Activated CD4-positive, CD25-positive, alpha-beta regulatory T cell treated with anti-CD3 and anti-CD28 coated beads, Interleukin-2, amount 50 U/mL, for 16 hours (primary cell): ENCODE measurements at places on chromosomes 1 and 21.

GRCh38 chr1:103156966-103157365, 48.6 kb upstream of the COL11A1 start:
- DNase-seq, result no peak

DNA sequence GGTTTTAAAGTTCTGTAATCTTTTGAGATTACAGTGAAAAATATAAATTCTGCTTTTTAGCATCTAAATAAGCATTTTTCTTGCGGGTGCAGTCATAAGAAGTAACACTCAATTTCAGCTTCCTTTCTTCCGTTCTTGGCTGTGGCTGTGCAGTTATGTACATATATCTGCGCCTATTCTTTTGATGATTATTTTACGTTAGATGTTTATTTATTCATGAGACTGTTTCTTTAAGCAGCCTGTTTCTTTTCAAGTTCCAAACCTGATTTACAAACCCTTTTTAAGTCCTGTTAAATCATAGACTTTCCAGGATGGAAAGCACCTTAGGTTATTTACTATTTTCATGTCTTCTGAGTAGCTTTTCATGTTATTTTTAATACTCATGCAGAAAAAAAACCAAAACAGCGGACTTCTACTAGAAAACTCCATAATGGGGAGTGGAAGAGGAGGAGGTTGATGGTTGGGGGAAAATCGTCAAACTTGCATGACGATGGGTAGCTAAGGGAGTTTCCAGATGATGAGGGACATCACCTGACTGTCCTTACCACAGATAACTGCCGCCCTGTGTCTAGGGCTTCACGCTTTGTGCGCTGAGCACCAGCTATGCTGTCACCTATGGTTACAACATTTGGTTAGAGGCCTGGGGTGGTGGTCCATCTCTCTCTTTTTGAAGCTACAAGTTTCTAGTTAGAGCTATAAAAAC, 2.6 kb downstream of the PRDM2 start:
- DNase-seq, result peak; percentile 56

- DNase-seq, result no peak
These were observed 1.8 kb downstream of the LRRC3 start for GRCh38 chr21:44456915-44457736.

- no peak for DNase-seq
These were observed 303.3 kb downstream of the S1PR1 start for GRCh38 chr1:101540161-101540560.

DNA sequence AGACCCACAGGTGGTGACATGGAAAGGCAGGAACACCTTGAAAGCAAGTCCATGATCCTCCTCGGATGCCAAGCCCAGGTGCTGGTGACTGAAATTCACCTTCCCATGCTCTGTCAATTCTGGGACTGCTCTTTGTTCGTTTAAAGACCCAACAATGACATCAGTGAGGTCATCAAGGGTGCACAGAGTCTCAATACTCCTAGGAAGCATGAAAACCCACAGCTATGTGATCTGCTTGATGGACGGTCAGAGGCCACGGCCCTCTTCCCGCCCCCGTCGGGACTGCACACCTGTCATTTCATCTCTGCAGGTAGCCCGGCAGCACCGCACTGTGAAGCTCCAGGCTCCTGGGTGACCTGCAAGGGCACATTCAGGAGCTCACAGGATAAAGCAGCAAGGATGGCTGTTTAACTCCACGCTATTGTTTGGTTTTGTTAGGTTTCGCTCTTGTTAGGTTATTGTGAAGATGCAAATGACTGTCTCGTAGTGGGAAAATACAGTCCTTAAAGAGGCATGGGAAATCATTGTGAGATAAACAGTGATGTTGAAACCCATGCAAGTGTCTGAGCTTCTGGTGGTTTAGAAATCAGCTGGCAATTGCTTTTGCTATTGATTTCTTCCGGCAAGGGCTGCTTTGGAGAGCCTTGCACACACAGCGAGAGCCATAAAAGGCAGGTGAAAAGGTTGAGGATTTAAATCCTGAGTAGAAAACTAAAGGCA, 124.8 kb upstream of the AJAP1 start:
- DNase-seq, result no peak

DNA sequence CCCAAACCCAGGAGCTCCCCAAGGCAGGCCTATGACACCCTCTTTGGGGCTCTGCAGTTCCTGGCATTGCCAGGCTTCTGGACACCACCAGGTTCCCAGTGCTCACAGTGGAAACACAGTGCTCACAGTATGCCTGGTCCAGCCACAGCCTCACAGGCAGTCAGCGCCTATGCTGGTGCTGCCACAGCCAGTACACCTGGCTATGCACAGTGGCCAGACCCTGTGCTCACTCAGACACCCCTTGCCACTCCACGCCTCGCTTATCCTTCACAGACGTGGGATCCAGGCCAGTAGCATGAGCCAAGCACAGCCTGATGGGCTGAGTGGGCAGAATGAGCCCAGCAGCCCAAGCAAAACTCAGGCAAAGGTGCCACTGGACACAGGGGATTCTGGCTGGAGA, 579.2 kb upstream of the ADGRL2 start:
- DNase-seq, result no peak

DNA sequence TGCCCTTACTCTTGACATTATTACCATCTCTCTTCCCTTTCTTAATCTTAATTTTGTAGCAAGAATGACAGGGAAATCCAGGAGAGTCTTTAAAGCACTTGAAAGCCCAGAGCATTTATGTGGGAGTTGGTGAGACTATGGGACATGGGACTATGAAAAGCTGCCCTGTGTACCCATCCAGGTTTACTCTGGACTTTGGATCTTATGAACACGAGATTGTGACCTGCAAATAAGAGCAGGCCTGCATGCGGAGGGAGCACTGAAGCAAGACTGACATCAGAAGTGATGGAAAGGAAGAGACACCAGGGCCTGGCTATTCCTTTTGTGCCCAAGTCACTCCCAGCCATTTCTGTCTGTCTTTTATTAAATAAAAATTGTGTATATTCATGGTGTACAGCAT, 209.6 kb downstream of the NUF2 start:
- no peak for DNase-seq

DNA sequence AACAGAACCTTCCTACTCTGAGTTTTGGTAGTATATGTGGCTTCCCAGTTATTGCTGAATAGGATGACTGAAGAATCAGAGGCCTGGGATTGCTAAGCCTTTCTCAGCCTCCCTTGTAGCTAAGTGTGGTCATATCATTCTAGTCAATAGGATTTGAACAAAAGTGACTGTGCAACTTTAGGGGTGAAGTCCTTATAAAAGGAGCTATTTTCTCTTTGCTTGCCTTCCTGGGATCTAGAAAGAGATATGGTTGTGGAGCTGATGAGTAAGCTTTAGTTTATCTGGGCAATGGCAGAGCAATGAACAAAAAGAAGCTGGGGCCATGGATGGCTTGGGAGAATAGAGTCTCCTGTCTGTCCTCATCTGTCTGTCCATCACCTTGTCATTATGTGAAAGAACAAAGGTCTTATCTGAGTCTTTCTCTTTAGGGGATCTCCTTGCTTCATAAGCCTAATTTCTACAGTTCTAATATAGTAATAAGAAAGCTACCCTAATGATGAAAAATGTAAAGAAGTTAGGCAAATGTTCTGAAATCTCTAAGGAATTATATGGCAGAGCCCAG, 91.5 kb downstream of the TENT5C start:
- no peak for DNase-seq
